NCI-H446 (cell line): ENCODE measurements at places on chromosomes 13 and 19.

DNA sequence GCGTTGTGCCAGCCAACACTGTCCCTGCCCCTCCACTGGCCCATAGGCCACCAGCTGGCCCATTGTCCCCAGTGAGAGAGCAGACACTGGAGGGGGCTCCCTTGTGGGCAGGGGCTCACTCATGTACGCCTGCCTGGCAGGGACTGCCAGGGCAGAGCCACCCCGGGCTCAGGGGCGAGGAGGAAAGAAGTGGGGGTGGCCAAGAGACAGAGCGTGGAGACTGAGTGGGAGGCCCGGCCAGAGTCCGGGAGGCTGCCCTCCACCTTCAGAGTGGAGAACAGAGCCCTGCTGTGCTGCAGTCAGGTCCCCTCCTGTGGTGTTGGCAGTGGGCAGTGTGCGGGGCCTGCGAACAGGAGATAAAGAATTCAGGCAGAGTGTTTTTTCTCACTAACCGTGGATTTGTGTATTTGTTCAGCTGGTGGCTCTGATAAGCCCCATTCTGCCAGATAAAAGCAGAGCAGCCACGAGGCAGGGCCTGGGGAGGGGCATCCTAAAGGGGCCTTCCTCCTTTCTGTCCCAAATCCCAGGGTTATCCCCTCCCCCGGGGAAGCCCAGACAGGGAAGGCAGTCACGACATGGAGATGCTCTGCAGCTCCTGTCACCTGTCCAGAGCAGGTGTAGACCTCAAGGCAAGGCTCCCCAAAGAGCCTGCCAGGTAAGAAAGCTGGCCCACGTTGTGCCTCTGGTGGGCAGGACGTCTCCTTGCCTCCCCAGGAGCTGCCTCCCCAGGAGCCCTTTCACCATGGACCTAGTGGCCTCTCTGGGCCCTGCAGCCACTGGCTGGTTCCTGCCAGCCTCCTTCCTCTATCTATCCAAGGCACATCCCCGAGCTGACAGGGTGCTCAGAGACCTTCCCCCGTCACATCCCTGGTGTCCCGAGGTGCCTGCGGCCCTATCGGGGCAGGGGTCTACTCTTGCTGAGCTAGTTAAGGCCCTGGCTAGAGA is 33.0 kb downstream of the LYL1 start:
- DNase-seq: no peak

DNA sequence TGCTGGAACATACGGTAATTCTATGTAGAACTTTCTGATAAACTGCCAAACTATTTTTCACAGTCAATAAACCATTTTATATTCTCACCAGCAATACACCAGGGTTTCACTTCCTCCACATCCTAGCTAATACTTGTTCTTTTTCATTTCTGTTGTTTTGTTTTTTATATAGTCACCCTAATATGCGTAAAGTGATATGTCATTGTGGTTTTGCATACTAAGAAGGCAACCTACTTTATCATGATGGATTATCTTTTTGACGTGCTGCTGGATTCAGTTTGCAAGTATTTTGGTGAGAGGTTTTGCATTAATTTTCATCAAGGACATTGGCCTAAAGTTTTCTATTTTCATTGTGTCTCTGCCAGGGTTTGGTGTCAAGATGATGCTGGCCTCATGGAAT is 1384.1 kb downstream of the UQCRFS1 start:
- DNase-seq: no peak

DNA sequence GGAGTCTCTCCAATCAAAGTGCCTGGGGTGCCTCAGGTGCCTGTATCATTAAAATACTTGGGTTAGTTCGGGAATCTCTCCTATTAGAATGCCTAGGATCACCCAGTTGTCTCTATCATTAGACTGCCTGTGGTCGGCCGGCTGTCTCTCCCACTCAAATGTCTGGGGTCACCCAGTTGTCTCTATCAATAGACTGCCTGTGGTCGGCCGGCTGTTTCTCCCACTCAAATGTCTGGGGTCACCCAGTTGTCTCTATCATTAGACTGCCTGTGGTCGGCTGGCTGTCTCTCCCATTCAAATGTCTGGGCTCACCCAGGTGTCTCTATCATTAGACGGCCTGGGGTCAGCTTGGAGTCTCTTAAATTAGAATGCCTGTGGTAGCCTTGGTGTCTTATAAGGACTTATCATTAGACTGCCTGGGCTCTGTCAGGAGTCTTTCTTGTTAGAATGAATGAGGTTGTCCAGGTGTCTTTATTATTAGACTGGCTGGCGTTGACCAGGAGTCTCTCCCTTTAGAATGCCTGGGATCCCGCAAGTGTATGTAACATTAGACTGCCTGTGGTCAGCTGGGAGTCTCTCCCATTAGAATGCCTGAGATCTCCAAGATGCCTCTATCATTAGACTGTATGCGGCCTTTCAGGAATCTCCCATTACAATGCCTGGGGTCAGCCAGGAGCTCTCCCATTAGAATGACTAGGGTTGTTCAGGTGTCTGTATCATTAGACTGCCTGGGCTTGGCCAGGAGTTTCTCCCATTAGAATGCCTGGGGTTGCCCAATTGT is 1555.5 kb downstream of the UQCRFS1 start:
- DNase-seq: no peak

DNA sequence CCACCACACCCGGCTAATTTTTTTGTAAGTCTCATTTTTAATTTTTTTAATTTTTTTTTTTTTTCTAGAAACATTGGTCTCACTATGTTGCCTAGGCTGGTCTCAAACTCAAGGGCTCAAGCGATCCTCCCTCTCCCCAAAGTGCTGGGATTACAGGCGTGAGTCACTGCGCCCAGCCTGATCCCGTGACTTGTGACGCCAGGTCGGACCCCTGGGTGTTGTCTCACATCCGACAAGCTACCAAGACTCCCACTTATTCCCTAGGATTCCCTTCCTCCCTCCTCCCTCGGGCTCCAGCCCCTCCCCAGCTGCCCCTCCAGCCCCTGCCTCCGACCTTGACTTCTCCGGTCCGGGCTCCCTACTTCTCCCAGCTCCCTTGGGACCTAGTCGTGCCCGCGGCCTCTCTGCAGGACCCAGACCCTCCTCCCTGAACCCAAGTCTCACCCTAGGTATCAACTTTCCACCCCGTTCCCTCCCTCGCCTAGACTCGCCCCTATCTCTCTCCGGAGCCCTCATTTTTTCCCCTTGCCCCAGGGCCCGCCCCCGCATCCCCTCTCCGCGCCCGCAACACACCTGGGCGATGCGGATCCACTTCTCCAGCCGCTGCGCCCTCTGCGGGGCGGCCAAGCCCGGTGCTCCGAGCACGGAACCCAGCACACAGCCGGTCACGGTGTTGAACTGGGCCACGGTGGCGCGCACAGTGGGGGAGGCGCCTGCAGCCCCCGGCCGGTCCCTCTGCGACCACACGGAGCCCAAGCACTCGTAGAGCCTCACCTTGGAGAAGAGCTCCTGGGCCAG is 13.1 kb downstream of the RGL3 start:
- no peak for DNase-seq

- no peak for DNase-seq
Observed at GRCh38 chr19:11421371-11422098, 2.4 kb upstream of the RGL3 start.

DNA sequence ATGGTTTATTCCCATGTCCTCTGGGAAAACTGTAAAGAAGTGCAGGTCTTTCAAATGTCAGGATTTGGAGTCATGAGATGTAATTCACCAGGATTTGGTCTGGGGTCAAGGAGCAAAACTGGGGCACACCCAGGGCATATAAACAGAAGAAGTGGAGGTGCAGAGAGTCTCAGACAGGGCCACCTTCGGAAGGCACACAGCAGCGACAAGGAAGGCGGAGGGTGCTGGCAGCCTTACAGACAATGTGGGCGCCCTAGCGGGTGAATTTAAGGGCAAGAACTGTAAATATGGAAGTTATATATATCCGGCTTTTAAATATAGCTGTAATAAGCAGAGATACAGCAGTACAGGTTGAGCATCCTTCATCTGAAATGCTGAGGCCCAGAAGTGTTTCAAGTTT is 31.2 kb downstream of the DHRS12 start:
- no peak for DNase-seq

- no peak for DNase-seq
Observed at GRCh38 chr19:48752496-48753365, at the start of gene FUT1. TSS of gene FUT1 (minus strand) at chr19:48752641. CDS start at chr19:48751281, 1,360 bp downstream.
